ENCODE measurements at places on chromosomes 13 and 19. TPM values are rescaled to one million over a fixed set of nuclear protein-coding genes. Genes with fewer than 3 reads are reported as not detected.

Gene ZNF793
- 1.1 TPM for polyA plus RNA-seq

DNA sequence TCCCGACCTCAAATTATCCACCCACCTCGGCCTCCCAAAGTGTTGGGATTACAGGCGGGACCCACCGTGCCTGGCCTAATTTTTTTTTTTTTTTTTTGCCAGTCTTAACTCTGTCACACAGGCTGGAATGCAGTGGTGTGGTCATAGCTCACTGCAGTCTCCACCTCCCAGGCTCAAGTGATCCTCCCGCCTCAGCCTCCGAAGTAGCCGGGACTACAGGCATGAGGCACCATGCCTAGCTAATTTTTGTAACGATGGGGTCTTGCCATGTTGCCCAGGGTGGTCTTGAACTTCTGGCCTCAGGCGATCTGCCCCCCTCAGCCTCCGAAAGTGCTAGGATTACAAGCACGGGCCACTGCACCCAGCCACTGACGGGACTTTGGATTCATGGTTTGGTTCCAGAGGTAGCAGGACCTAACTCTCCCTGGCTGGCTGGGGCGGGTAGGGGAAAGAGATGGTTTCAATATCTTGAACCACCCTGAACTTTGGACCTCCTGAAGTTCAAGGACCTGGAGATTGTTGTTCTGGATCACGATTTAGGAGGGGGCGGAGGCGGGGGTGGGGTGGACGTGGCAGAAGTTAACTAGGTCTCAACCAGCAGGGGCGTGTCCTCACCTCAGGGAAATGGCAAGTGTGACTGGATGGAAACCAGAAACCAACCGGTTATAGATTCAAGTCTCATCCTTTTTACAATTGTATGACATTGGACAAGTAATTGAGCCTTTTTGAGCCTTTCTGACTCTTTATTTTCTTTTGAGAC is 40.8 kb downstream of the IER2 start:
- no peak for DNase-seq

- DNase-seq = no peak
These were observed 3.0 kb downstream of the HOOK2 start for GRCh38 chr19:12772323-12772722.

- no peak for DNase-seq
These were observed 5.1 kb downstream of the DNMT1 start for GRCh38 chr19:10189616-10190015.

Gene ELSPBP1
- not detected for polyA plus RNA-seq

DNA sequence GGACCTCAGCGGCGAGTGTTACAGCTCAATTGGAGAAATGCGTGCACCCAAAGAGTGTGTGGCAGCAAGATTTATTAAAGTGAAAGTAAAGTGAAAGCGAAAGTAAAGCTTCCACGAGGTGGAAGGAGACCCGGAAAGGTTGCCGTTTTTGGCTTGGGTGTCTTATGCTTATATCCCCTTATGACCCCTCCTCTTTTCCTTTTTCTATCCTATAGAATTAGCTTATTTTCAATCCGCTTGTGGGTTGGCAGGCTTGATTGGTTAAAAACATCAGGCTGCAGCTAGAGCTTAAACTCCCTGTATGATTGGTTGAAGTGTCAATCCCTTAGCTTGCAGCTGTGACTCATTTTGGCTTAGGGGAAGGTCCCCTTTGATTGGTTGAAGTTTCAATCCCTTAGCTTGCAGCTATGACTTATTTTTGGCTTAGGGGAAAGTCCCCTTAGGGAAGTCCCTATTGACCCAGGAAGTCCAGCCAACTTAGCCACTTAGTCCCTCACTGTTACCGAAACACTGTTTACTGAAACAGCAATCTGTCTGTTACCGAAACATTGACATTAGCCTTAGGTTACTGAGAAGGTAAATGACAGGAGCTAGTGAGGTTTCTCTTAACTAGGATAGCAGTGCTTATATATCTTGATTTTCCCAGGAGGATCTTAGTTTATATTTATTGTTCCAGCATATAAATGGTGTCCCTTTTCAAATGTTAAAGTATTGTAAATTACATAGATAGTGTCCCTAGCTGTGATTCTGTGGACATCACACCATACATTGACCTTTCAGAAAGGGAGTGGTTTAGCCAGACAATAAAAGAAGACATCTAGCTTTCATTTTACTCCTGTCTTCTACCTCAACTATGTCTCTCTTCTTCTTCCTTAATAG is 575.8 kb downstream of the DACH1 start:
- DNase-seq = no peak

GRCh38 chr19:30303131-30303654 is 69.0 kb upstream of the ZNF536 start:
- DNase-seq = no peak

- DNase-seq = no peak
These were observed 100.0 kb upstream of the RAP2A start for GRCh38 chr13:97333983-97334382.

Data from BJ (cell line).